ENCODE measurements at places on chromosomes 7 and 10.

GRCh38 chr7:24665564-24666294 lies 91.5 kb downstream of the GSDME start:
- no peak for DNase-seq

DNA sequence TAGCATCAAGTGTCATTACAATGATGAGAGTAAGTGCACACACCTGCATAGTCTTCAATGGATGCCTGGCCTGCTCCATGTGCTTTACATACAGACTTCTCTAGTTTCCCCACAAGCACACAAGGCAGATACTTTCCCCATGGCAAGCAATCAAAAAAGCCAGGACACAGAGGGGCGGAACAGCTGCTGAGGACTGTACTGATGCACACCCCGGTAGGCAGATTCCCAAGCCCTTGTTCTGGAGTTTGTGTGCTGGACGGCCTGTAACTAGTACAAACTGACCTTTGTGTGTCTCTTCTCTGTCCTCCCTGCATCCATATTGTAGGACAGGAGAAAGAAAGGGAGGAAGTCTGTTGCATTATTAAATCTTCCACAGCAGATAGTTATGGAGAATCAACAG lies 25.8 kb downstream of the UBE2D4 start:
- no peak for DNase-seq

GRCh38 chr7:71995111-71995510 lies 417.0 kb downstream of the CALN1 start:
- DNase-seq: no peak

- DNase-seq: no peak
Measured at GRCh38 chr7:92669616-92670165, 79.5 kb upstream of the FAM133B start.

DNA sequence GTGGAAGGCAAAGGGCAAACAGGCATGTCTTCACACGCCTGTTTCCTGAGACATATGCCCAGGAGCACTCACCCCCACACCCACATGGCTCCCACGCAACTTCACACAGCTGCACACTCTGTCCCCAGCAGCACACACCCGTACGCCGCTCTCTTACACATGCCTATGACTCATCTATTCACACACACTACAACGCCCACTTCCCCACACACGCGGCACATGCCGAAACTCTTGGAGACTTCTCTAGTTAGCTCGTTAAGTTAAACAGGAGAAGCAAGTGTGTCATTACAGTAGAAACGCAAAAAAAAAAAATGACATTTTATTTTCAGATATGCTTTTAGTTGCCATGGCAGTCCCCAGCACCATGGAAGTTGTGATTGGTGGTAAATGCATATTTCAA lies 6.7 kb downstream of the CALN1 start:
- no peak for DNase-seq

DNA sequence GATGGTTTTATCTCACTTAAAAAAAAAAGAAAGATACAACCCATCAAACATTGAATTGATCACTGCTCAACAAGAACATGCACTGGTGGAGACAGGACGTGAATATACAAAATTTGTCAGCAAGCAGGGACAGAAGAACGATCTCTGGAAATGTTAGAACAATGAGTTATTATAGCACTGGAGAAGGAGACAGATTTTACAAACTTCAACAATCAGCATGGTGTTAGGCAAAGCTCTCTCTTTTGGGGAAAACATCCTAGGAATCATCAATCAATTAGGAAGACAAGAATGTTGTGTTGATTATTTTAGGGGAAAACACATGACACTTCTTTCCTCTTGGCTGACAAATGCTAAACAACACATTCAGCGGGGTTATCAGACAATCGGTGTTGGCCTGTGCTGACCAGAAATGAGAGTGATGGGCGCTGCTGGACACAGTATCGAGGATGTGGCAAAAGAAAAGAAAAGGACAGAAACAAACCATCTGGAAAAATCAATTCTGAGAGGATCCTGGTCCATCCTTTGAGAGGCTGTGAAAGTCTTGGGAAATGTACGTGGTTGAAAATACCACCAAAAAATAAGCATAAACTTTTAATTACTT lies 103.9 kb downstream of the RAPGEF5 start:
- no peak for DNase-seq

- DNase-seq: no peak
Measured at GRCh38 chr10:42830237-42830636, 47.6 kb downstream of the BMS1 start.

GRCh38 chr7:150369748-150370501 lies 1.3 kb downstream of the REPIN1 start:
- no peak for DNase-seq

DNA sequence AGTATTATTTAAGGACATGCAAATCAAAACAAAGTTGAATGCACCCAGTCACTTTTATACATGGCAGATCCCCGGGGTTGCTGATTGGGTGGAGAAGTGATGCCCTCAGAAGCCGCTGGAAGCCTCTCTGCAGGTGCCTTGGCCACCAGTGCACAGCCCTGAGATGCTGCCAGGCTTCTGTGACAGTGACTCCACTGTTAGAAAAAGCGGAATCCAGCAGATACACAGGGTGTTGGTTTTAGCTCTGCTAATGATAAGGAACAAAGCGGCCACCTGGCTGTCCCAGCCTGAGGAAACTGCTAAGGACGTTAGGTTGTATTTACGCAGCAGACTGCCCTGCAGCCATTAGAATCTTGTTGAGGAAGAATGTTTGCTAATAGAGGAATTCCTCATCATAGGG lies 47.5 kb downstream of the JAKMIP3 start:
- no peak for DNase-seq

- DNase-seq: no peak
Measured at GRCh38 chr10:97096261-97097083, 89.3 kb downstream of the SLIT1 start.

DNA sequence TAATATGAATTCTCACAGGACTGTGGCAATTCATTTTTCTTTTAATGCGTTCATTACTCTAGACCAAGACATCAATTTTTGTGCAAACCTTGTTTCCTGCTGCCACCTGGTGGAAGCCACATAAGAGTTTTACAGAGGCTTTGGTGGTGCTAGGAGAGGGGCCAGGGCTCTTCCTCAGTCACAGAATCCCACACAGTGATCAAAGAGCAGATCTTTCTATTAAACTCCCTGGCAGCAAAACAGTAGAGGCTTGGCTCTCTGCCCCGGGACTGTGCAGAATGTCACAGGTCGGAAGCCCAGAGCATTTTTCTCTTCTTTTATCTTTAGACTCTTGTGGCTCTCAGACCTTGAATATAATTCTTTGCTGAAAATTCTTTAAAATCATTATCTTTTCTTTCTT lies 506.4 kb upstream of the C7orf33 start:
- DNase-seq: no peak

DNA sequence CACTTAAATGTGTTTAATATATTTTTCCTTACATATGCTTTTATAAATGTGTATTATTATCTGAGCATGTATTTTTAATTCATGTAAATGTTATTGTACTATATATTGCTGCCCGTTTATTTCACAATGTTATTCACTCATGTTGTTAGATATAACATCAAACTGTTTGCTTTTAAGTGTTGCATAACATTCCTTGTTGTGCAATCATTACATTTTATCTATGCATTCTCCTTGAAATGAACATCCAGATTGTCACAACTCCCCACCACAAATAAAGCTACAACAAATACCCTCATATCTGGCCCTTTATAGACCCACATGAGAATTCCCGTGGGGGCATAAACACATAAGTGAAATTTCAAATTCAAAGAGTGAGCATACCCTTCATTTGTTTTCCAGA lies 264.2 kb downstream of the HPSE2 start:
- no peak for DNase-seq

DNA sequence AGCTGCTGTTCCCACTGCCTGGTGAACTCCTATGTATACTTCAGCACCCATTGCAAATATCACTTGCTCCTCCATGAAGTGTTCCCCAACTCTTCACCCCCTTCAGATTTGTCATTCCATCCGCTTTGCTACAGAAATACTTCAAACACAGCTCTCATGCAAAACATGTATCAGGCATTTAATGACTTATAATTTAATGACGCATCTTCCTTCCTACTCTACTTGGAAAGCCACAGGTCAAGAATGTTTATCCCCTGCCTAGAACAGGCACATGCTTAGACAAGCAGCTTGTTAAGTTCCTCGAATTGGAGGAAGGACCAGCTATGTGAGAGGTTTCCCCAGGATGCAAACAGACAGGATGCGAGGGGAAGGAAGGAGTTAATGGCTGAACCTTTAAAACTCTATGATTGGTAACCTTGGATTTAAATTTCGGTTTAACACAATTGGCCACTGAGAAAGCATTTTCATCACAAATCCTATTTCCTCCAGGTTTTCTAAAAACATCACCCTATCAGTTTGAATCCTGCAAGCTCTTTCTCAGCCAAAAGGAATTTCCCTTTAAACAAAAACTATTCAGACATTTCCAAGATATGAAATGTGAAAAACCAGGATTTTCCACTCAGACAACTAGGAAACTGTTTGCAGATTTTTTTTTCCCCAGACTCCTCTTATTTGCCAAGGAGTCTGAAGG lies 11.5 kb downstream of the CREB3L2 start:
- no peak for DNase-seq
